ENCODE measurements at places on chromosomes 11 and 22.

DNA sequence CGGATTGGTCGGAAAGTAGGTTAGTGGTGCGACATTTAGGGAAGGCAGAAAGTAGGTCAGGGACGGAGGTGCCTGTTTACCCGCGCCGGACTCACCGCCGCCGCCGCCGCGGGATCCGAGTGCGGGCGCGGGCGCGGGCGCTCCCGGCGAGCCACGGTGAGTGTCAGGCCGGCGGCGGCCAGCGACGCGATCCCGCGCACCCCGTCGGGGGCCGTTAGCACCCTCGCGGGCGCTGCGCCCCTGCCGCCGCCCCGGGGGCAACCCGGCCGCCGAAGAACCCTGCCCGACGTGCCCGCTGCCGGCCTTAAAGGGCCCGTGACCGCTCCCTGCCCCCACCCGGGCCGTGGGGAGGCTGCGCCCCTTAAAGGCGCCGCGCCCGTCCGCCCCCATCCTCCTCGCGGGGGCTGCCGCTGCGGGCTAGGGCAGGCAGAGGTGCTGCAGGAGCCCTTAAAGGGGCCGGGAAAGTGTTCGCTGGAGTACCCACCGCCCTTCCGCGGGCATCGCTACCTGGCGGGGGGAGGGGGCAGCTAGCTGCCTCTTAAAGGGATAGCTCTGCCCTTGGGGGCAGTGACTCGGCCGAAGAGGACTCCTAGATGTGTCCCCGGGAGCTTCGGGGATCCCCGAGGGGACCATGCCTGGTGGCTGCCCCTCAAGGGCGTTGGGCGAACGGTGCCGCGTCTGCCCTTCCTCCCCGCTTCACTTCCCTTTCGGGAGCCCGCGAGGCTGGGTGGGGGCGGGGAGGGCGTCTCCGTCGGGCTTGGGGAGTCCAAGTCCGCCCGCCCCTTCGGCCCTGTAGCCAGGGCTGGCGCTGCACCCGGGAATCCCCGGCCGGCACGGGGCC is at the start of gene BMAL1:
TSS of gene BMAL1 (plus strand) at position 23 of the 841 bp plus-strand sequence. CDS start 76,519 bp downstream, outside the sequence.
- DNase-seq, result peak; percentile 67

DNA sequence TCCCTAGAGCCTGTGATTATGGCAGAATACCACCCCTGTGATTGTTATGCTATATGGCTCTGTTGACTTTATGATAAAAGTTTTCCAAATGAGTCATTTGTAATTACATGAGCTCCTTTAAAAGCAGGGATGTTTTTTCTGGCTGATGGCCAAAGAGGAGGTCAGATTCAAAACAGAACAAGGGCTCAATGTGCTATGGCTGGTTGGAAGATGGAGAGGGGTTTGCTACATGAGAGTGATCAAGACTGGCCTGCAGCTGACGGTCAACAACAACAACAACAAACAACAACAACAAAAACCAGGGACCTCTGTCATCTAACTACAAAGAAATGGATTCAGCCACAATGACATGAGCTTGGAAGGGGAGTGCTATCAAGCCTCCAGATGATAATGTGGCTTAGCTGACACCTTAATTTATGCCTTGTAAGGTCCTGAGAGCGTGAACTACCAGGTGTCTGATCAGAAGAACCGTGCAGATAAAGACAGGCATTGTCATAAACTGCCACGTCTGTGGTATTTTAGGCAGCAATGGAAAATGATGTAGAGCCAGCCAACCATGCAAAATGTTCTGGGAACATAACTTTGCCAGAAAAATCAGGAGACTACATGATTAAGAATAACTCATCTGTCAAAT is 47.2 kb downstream of the PIWIL3 start:
- DNase-seq, result no peak

- no peak for DNase-seq
Observed at GRCh38 chr11:82776377-82776776, 42.7 kb upstream of the FAM181B start.

DNA sequence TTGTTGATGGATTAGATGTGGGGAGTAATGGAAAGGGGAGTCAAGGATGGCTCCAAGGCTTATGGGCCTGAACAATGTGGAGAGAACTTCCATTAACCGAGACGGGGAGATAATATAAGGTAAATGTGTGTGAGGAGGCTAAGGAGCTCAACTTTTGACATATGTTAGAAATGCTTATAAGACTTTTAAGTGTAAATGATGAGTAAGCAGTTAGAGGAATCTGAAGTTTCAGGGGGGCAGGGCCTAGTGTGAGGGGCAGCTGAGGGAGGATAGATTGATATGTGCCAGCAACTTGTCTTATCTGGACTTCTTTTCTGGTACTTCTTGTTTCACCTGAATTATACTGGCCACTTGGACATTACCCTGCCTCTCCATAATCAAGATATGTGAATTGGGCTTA is 29.9 kb downstream of the ANKRD42 start:
- DNase-seq, result no peak

DNA sequence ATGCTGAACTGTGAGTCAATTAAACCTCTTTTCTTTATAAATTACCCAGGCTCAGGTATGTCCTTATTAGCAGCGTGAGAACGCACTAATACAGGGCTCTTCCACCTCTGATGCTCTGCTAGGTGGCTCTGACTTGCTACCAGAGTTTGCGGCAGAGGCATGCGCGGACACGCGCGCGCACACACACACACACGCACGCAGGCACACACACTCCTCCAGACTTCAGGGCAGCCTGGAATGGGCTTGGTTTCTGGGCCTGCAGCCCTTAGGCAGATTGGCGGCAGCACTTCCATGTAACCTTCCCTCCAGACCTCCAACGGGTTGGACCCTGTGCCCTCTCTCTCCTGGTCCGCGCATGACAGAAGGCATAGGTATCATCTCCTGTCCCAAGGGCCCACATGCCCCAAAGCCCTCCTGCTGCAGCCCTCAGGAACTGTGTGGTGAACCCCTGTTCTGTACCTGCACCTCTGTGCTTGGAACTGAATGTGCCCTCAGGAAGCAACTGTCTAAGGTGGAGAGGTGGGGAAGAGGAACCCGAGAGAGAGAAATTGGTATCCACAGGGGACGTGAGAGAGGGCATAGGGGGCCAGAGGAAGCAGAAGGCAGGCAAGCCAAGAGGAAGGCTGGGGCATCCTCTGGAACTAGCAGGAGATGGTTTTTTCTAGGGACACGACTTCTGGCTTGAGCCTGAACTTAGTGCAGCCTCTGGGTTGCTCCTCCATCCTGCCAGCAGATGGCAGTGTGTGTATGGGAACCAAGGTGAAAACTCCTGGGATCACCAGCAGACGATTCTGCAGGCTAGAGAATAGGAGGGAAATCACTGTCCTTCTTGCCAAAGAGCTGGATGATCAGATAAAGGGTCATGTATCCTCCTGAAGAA is 23.4 kb upstream of the RIC3 start:
- peak; percentile 55 for DNase-seq

GRCh38 chr11:34468209-34468841 is 29.6 kb downstream of the CAT start:
- DNase-seq, result no peak

DNA sequence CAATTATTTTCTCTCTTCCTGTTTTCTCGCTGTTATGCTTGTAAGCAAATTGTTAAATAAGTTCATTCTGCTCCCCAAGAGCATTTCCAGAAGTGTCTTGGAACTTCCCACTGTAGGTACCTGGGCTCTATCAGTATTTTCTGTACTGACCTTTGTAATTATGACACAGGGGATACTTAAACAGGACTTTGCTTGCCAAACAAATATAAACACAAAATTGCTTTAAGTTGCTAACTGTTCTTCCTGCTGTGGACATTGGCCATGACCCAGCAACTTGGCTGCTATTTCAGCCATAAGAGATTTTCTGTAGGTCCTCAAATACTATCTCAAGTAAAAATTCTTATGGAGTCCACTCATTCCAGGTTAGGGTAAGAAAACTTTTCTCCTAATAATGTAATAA is 30.1 kb downstream of the SYT9 start:
- no peak for DNase-seq

GRCh38 chr11:81112718-81113117 is 1620.9 kb downstream of the FAM181B start:
- no peak for DNase-seq

DNA sequence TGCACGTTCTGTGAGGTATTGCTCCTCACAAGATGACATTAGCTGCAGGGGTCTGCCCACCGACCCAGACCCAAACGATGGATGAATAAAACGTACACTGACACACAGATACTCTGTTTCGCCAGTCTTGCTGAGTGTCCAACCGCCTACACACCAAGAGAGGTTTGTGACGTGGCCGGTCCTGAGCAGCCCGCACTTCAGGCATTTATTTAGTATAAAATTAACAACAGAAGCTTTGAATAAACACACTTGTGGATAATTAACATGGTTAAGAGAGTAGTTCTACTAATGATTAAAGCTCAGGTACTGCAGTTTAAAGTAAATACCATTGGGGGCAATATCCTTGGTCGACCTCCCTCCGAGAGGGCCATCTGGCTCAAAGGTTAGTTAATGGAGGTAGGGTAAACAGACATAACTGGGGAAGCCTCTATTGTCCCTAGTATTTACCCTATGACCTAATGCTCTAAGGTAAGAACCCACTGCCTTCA is 75.7 kb downstream of the CCDC83 start:
- DNase-seq, result no peak

- DNase-seq, result no peak
Observed at GRCh38 chr11:125379981-125380380, 116.1 kb downstream of the FEZ1 start.

DNA sequence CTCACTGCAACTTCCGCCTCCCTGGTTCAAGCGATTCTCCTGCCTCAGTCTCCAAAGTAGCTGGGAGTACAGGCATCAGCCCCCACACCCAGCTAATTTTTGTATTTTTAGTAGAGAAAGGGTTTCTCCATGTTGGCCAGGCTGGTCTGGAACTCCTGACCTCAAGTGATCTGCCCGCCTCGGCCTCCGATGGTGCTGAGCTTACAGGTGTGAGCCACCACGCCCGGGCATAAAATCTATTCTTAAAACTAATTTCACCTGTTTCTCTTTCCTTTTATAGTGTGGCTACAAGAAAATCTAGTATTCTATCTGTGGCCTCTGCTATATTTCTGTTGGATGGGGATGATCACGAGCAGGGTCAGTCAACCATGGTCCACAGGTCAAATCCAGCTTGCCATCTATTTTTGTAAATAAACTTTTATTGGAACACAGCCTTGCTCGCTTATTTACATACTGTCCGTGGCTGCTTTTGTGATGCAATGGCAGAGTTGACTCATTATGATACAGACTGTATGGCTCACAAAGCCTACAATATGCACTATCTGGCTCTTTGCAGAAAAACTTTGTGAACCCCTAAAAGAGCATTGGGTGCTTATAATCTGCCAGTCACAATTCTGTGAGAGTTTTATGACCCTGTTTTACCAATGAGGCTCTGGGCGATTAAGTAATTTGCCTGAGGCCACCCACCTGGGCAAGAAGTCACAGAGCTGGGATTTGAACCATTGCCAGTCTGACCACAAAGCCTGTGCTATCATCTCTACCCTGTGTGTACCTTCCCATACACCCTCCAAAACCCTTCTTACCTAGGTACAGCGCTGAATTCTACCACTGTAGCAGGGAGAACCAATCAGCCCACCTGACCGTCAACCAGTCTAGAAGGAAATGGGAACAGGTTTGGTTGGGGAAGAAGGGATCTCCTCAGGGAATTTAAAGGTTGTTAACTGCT is 28.3 kb downstream of the SLC1A2 start:
- DNase-seq, result no peak

Measured in right cardiac atrium (tissue), 5 donors.